ENCODE measurements at places on chromosomes 1 and 21.

DNA sequence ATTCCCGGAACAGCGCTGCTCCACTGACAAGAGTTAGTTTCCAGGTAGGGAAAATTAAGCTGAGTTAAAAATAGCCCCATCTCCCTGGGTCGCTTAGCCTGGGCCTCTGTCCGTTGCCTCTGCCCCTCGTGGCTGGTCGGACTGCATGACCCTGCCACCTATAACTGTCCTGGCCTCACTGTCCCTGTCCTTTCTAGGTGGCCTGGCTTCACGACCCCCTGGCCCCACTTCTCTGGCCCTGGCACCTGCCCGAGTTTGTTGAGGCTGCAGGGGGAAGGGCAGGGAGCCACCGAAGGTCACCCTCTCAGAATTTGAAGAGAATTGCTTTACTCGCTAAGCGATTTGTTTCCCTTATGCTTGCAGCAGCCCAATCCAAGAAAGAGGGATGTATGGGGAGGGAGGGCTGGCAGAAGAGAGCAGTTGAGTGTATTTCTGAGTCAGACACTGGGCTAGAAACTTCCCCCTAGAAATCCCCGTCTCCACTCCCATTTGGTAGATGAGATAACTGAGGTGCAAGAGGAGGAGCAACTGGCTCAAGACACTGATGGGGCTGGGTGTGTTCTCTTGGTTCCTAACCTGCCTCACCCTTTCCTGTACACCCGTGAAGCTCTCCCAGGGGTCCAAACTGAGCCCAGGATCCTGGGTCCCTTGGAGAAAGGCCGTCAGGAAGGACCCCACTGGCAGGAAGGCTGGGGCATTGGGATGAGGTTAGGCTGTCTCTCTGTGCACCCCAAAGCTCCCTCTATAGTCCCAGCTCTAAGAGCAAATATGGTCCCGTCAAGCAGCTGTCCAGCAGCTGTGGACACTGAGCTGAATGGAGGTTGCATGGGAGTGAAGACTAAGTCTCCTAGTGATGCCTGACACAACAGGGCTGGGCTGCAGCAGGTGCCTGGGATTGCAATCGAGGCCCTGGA is 2.9 kb upstream of the EDN2 start:
- DNase-seq, result no peak

GRCh38 chr1:56092684-56093570 is 486.4 kb downstream of the PLPP3 start:
- no peak for DNase-seq

DNA sequence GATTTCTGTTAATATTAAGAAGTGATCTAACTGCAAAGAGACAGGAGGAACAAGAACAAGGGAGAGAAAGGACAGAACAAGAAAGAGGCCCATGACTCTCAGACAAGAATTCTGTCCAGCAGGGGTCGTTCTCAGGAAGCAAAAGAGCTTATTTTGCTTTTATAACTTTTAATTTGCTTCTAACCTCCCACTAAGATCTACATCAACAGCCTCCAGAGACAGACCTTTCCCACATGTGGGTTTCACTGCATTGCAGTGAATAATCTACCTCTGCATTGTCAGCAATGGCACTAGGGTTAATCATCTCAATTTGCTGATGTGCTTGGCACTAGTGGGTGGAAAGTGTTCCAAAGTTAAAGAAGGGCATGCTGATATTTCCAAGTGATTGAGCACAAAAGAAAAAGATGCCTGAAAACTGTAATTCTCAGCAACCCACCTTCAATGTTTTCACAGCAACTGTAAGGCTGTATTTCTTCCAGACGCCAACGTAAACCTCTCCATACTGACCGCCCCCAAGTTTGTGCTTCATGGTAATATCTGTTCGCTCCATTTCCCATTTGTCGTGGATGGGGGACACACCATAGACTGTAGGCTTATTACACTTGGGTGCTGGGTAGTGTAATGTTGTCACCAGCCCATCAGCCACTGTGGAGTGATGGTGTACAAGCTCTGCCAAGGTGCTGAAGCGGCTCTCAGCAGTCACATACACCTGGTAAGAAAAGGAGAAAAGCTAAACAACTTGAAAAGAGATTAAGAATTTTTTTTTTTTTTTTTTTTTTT is 39.5 kb downstream of the TOR3A start:
- DNase-seq, result peak; percentile 68

- no peak for DNase-seq
Observed at GRCh38 chr1:179818743-179819173, 58.8 kb downstream of the TOR1AIP2 start.

- DNase-seq, result no peak
Observed at GRCh38 chr1:177131723-177132122, 32.8 kb downstream of the ASTN1 start.

DNA sequence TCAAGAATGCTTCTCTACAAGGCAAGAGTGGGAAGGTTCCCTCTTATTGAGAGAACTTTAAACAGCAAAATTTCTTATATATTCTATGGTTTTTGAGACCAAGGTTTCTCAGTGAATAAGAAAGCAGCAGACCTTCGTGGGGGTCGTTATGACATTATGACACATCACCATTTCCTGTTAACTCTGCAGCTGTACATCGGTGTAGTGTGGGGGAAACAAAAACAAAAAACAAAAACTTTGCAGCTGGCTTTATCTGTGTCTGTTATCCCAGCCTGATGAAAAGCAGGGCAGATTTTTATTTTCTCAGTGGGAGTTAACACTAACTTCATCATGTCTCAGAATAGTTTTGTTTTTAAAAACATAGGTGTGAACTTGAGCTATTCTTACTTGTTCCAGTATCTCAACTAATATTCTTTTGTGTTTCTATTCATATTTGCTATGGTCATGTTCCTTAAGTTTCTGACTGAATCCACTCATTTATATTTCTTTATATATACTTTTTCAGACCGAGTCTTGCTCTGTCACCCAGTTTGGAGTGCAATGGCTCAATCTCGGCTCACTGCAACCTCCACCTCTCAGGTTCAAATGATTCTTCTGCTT is 2.1 kb downstream of the SDE2 start:
- DNase-seq, result no peak

DNA sequence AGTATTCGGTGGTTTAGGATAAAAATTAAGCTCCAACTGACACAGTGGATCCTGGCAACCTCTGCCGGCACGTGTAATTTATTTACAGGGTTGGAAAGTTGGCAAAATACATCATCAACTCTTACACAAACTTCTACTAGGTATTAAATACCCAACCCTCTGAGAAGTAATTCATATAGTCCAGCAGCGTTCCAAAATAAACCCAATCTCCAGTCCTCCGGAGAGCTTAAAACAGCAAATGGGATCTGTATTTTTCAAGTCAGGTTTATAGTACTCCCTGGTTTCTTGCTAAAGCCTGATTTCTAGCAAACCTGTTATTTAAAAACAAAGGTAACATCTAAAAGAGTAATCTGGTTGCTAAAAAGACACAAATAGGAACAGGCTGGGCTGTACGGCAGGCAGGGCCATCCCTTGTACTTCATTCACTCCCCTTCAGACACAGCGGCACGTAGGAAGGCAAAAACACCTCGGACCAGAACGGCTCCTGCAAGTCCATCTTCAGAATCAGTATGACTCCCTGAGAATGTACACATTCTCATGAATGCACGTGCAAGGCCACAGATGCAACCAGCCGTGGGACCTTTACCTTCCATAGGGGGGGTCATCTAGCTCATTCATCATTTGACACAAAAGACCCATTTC is 8.6 kb downstream of the GLIS1 start:
- DNase-seq, result no peak

DNA sequence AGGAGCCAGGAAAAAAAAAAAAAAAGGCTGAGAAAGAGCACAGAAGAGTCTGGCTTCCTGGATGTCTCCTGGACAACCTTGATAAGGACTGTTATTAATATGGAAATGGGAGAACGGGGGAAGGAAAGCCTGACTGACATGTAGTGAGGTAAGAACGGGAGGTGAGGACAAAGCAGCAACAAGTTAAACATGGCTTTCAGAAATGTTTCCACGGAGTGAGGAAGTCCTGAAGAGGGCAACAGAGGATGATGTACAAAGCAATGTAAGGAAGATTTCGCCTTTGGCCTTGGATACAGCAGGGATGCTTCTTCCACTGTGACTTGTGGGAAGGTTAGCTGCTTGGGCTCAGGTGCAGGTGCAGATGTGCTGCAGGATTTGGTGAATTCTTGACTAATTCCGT is 11.9 kb upstream of the NIBAN1 start:
- DNase-seq, result peak; percentile 11

DNA sequence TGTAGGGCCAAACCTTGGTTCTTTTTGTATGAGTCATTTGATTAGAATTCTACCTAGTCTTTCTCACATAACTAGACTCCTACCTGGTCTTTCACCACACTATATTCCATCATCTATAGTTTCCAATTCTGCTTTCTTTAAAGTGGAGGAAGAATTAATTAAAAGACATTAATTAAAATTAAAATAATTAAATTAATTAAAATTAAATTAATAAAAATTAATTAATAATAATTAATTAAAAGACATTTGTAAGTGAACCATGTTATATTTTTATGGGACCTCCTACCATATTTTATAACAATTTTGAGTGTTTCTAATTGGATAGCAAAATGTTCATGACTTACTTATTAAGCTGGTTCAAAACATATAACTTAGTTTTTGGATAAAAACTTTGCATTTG is 77.4 kb downstream of the CCDC18 start:
- no peak for DNase-seq

- no peak for DNase-seq
Observed at GRCh38 chr1:8905582-8906191, 27.2 kb upstream of the ENO1 start.

- DNase-seq, result no peak
Observed at GRCh38 chr1:58769809-58770320, 14.0 kb downstream of the JUN start.

GRCh38 chr1:177305040-177306018 is 134.6 kb downstream of the BRINP2 start:
- no peak for DNase-seq

DNA sequence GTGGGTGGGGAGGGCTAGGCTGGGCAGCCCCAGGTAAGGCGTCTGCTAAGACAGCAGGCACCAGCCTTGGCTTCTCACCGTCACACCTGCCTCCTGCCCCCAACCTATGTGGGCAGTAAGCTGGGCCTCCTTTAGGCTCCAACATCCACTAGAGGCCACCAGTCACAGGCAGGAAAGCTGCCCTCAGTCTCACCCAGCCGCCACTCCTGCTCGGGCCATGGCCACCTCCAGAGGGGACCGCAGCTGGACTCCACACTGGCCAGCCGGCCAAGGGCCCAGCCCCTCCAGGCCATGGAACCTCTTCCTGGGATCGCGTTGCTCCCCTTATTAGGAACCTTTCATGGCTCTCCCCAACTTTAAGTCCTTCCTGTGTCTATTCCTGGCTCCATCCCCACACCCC is 74.5 kb downstream of the MRPL37 start:
- DNase-seq, result no peak

DNA sequence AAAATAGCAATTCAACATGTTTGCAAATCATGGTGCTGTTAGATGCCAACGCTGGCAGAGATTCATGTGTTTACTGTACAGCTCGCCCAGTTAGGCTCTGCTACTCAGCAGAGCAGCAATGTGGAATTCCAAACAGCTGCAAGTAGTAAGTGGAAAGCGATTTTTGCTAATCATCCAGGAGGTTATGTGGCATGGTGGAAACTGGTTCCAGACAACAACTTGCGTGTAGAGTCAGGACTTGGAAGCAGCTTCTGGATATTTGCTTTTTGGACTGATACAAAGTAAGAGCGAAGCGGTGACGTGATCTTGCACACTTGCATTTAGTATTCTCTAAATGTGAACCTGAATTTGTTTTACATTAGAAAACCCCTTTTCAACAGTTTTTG is 27.1 kb upstream of the HHAT start:
- DNase-seq, result no peak

- DNase-seq, result peak; percentile 64
Observed at GRCh38 chr1:184958554-184959353, 15.6 kb downstream of the NIBAN1 start.

- no peak for DNase-seq
Observed at GRCh38 chr1:65189576-65190115, 41.6 kb downstream of the AK4 start.

- DNase-seq, result no peak
Observed at GRCh38 chr21:16370186-16370585, 640.4 kb downstream of the USP25 start.

DNA sequence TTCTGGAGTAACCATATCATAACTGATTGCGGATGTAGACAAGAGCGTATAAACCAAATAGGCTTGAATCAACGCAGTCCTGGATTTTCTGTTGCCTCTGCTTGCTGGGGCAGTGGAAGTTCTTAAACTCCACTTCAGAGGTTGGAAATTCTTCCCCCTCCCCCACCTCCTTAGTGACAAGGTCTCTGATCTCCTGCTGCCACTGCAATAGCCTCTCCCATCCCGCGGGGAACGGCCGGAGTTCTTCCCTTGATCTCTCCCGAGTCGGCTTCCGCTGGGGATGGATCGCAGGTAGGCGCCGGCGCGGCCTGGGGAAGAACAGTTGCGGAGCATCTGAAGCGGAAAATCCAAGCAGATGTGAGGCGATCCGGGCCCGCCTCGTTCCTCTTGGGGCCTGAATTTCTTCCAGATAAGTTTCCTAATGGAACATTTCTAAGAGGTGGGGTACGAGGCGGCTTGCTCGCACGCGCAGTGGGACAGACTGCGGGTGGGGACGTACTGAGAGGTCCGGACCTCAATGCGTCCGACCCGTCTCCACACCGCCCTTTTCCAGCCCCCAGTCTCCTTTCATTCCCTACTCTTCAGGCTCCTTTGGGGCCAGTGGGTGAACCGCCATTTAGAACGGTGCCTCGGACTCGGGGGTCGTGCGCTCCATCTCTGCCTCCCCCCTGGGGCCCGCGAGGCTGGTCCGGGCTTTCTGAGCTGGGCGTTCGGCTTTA is 3.1 kb upstream of the SIM2 start:
- no peak for DNase-seq

GRCh38 chr1:172746091-172746949 is 87.4 kb downstream of the FASLG start:
- DNase-seq, result no peak

- no peak for DNase-seq
Observed at GRCh38 chr1:30451532-30452125, 271.8 kb downstream of the MATN1 start.

- DNase-seq, result no peak
Observed at GRCh38 chr1:157238585-157238984, 100.4 kb upstream of the ETV3 start.

DNA sequence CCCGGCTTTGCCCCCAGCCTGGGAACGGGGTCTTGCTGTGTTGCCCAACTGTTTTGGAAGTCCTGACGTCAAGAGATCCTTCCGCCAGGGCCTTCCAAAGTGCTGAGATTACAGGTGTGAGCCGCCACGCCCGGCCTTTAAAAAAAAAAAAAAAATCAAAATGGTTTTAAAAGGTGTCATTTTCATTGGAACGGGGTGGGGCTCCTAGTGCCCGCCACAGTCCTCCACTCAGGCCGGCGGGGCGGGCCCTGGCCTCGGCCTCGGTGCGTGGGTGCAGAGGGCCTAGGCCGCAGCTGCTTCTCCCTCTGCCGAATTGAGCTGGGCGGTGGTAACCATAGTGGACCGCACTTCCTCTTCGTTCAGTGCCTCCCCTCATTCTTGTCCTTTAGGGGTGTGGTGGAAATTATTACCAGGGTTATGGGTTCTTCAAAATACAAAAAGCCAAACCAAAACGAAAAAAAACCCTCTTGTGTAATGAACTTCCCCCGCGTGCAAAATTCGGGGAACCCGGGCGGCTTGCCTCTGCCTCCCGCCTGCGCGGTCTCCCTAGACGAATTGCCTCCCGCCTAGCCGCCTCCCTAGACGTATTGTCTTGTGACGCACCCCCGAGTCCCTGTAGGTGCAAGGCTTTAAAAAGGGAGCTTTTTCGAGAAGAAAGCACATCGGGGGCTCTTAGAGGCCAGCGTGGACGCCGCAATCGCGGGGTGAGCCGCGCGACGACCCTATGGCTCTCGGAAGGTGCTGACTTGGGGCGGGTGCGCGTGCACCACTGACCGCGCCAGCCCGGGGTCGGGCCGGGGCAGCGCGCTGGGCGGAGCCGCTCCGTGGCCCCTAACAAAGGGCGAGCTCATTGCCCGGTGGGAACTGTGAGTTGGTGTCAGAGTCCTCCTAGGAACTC is 10.5 kb upstream of the SPEN start:
- DNase-seq, result no peak
